ENCODE measurements at places on chromosomes 1 and 21.

DNA sequence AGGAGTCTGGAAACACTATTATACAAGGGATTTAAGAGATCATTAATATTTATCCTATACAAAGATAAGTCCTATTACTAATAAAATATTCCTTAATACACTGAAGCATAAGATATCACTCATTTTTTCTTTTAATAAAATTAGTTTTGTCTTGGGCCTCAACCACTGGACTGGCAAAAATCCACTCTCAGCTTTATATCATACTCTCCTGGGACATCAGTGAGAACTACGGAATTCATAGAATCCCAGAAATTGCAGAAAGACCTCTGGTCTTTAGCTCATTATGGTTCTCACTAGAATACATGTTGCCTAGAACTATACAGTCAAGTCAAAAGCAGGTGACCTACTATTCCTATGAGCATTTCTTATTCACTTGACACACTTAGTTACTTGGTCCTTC lies 285.0 kb downstream of the LRRC40 start:
- DNase-seq, result no peak

DNA sequence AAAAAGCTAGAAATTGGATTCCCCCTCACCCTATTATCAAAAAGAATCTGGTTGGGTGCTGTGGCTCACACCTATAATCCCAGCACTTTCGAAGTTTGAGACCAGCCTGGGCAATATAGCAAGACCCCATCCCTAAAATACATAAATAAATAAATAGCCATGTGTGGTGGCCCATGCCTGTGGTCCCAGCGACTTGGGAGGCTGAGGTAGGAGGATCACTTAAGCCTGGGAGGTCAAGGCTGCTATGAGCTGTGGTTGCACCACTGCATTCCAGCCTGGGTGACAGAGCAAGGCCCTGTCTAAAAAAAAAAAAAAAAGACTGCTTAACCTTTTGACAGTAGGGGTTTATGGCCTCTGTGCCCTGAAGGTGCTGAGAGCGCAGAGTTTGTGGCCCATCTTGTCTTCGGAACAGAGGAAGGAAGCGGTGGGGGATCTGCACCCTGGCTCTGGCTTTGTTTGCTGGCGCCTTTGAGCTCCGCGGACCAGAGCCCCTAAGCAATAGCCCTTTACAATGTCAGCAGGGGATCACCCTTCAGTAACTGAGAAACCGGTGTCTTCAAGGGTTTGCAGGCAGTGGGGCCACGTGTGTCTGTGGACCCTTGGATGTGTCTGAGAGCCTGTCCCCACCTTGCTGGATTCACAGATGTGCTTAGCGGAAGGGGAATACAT lies 22.1 kb downstream of the SLC2A7 start:
- DNase-seq, result no peak

DNA sequence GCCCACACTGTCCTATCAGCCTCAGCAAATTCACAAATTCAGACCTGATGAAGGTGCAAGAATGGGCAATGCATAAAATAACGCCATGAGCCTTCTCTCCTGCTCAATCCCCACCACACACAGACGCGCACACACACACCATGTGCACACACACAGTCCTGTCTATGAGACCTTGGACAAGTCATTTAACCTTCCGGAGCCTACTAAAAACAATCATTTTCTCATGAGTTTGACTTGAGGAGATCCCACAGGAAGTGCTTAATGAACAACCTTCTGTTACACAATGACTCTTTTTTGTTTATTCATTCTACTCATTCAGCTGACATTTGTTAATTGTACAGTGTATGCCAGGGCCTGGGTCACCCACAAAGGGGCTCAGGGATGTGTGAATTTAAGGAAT lies 125.4 kb downstream of the EDEM3 start:
- no peak for DNase-seq

- no peak for DNase-seq
These were observed 9.9 kb upstream of the CTBS start for GRCh38 chr1:84584126-84584525.

- no peak for DNase-seq
These were observed 176.5 kb downstream of the HIVEP3 start for GRCh38 chr1:41742219-41742618.

GRCh38 chr1:86429835-86430234 lies 5.9 kb downstream of the CLCA2 start:
- DNase-seq, result peak; percentile 49

DNA sequence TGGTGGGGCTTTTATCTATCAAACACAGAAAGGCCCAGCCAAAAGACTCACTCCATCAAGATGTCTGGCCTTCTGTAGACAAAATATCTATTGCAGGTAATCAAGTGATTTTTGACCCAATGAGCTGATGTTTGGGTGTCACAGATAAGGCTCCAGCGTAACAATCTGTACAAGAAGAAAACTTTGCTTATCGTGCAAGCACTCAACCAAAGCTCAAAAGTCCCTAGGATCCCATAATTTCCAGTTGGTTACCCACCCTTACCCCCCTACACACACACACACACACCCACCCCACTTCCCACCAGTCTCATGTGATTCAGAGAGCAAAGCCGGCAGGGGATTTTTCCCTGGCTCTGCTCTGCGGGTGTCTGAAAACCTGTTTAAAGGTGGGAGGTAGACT lies 5.8 kb downstream of the ITPKB start:
- no peak for DNase-seq
